ENCODE measurements at places on chromosomes 1 and 21.
A peak's percentile ranks its signal among the peaks of the same experiment; 100 is the strongest.

GRCh38 chr1:164611754-164612642 lies 53.0 kb downstream of the PBX1 start:
- no peak for DNase-seq

GRCh38 chr1:229990326-229990725 lies 76.7 kb upstream of the GALNT2 start:
- no peak for DNase-seq

- DNase-seq: no peak
These were observed 31.0 kb downstream of the UROD start for GRCh38 chr1:45043094-45043493.

GRCh38 chr1:172662464-172663109 lies 3.7 kb downstream of the FASLG start:
- peak; percentile 27 for DNase-seq

GRCh38 chr1:248416226-248416625 lies 13.4 kb downstream of the OR2T1 start:
- no peak for DNase-seq

DNA sequence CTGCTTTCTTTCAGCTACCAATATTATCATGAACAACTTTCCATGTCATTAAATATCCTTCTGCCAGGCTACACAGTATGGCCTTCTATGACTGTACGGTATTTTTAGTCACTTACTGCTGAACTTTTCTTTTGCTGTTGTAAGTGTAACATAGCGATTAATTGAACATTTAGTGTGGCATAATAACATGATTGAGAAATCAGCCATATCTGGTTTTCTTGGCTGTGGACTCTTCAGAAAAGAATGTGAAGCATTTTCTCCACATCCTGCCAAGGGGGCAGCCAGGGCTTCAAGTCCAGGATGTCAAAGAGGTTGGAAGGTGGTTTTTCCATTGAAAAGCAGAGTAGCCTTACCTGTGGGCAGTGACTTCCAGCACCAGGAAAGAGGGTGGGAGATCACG lies 8.8 kb upstream of the AHCYL1 start:
- no peak for DNase-seq

- peak; percentile 37 for DNase-seq
These were observed at the start of gene FCRL6 for GRCh38 chr1:159802111-159802510. TSS of gene FCRL6 (plus strand) at chr1:159802360. CDS start at chr1:159802425, 65 bp downstream.

DNA sequence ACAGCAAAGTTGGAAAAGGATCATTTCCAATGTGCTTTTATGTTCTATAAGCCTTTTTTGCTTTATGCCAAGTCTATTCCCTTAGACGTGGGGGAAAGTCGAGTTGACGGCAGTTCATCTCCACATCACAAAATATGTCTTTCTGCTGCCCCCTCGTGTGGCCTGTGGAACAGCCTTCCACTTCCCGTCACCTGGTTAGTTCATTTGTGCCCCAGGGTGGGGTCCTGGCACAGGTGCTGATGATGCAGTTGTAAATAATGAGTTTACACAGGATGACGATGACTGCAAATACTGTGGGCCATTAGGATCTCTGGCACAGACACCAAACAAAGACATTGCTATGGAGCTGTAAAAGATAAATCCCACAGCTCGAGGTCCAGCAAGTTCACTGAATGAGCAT lies 10.0 kb upstream of the OTUD3 start:
- DNase-seq: no peak

DNA sequence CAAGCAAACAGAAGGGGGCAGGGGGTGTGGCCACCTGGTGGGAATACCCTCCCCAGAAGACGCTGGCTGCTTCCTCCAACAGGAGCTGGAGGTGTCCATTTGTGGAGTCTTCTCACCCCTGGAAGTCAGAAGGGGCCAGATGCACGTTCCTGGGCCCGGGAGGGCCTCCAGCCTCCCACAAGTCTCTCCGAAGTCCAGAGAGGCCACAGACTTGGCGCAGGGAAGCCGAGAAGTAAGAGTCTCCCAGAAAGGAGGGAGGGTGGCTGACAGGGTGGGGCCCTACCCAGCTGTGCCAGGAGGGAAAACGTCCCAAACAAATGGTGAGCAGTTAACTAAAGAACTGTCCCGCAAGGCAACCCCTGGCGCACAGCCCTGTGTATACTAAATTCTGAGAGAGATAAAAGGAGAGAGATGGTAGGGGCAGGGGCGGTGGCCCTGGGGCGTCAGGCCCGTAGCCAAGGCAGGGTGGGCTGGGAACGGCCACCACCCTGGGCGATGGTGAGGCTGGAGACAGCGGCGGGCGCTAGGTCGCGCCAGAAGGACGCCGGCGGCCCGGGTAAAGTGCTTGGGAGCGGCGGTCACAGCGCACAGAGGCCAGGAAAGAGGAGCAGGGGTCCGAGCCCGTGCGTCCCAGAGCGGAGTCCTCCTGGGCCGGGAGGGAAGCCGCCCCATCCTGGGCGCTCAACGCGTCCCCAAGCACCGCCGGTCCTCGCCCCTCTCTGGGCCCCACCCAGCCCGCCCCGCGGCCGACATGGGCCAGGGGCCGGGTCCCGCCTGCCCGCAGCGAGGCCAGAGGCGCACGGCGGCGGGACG lies 1.2 kb downstream of the CHD5 start:
- DNase-seq: no peak

DNA sequence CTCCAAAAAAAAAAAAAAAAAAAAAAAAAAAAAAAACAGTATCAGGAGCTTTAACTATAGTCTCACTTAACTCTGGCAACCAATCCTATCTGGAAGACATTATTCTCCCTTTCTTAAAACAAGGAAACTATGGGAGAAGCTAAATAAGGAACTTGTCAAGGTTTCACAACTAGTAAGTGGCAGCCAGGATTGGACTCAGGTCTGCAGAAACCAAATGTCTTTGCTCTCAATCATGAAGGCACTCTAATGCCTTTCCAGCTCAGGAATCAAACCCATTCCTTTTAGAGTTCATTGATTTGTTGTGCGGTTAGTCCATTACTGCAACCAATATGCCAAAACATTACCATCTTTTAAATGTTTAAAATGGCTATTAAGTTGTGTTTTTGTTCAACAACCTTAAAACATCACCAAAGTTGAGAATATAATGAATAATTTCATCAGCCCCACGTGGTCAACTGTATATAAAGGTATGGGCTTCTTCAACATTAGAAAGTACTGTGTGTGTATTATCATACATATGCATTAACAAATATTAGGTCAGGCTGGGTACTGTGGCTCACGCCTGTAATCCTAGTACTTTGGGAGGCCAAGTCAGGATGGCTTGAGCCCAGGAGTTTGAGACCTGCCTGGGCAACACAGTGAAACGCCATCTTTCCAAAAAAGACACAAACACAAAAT lies 1.5 kb downstream of the EPRS1 start:
- DNase-seq: peak; percentile 28

DNA sequence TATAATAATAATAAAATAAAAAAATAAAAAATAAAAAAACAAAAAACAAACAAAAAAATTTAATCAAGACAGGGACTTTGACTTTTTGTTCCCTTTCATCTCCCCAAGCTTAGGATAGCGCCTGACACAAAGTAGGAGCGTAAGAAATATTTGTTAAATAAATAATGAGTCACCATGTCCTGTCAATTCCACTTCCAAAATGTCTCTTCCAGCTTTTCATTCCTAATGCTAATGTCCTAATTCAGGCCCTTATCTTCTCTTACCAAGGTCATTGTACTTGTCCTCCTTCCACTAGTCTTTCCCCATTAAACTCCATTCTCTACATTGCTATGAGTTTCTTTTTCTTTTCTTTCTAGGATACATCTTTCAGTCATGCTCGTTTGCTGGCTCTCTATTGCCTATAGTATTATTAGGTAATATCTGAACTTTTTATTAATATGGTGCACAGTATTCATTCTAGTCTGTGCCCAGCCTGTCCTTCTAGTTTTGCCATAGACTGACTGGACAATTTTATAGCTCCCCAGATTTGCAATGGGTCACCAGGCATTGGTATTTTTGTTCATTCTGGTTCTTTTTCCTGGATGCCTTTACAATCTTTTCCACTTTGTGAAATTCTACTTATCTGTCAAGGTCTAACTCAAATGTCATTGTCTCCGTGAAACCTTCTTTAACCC lies 11.4 kb downstream of the NEXN start:
- no peak for DNase-seq

DNA sequence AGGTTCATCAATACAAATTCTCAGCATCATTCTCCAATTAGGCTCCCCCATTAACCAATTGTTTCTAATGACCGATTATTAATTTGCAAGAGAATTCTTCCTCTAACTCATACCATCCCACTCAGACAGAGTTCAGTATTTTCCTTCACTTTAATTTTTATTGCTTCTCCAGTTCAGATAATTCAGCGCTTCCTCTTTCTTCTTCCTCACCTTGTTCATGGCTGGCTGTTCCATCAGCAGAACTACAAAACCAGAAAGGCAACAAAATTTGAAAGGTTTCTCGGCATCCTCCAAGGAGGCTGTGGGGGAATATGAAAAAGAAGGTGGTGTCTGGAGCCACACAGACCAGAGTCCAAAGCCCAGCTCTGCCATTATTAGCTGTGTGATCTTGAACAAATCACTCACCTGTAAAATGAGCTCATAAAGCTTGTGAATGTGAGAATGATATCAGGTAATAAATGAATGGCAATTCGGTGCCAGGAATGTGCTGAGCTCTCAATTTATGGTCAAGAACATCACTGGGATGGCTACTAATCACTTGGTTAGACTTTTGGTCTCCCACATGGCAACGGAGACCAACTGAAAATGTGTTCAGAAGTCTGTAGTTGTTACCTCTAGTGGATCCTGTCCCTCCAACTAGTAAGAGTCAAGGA lies 11.7 kb upstream of the ZNF436 start:
- no peak for DNase-seq

- DNase-seq: no peak
These were observed 43.0 kb downstream of the TNFRSF8 start for GRCh38 chr1:12106153-12106552.

GRCh38 chr21:44750675-44751025 lies 39.3 kb upstream of the TSPEAR start:
- no peak for DNase-seq

DNA sequence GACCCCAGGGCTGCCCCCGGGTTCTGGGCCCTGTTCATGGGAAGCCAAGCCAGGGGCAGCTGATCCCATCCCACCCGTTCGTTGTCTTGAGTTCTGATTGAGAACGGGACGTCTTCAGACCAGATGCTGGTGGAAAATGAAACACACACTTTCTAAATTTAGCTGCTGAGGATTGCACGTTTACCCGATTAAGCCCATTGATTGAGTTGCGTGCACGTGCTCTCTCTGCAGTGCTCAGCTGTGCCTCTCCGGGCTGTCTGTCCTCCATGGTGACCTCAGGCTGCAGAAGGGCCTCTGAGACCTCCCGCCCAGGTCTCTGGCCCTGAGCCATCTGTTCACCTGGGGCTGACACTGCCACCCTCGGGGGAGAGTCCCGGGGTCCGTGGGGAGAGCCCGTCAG lies 27.0 kb upstream of the PEX10 start:
- DNase-seq: no peak

DNA sequence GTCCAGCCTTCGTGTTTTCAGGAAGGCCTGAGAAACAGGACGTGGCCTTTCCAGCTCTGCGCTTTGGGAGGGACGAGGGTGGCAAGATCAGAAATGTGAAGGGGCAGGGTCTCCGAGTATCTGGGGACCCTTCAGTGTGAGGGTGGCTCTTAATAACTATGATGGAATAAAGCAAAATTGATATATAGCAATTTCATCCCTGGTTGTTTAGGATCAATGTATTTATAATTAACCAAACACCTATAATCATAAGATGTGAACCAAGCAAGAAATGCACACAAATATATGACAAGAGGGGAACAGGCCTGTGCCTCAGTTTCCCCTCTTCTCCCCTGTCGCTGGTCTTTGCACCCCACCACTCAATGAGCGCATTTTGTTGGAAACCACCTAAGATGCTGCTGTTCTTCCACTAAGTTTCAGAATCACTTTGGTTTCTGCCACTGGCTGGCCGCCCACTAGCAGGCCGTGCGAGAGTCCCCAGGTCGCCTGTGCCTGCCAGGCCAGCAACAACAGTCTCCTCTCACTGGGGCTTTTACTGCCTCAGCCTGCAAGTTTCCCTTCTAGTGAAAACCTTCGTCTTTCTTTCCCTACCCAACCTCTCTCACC lies 36.6 kb downstream of the UBASH3A start:
- no peak for DNase-seq

- DNase-seq: no peak
These were observed 52.5 kb downstream of the MRPL37 start for GRCh38 chr1:54252371-54252936.

DNA sequence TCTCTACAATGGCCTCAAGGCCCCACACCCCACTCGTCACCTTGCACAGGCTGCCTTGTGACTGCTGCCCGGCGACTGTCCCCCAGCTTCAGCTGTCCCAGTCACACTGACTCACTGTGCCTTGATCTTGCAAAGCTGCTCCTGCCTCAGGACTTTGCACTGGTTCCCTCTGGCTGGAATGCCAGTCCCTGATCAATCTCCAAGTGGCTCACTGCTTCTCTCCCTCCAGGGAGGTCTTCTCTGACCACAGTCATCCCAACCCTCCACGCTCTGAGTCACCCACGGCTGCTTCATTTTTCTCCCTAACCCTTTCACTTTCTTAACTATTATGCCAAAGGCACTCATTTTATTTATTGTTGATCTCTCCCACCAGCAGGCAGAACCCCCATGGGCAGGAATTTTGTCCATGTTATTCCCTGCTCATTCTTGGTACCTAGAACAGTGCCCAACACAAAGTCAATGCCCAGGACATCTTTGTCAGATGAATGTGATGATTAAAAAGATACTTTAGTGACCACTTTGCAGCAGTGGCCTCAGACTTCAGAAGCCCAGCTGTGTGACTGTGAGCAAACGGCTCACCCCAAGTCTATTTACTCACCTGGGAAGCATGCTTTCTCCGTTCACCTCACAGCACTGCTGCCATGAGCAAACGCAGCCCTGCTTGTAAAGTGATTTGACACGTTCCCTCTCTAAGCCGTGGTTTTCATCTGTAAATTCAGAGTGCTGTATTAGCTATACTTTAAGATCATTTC lies 53.4 kb downstream of the ZBTB18 start:
- no peak for DNase-seq

GRCh38 chr1:47677241-47677940 lies 239.5 kb downstream of the FOXD2 start:
- DNase-seq: no peak

GRCh38 chr1:24526940-24527542 lies 24.4 kb downstream of the RCAN3 start:
- peak; percentile 65 for DNase-seq

GRCh38 chr1:246618240-246618808 lies 52.1 kb downstream of the CNST start:
- DNase-seq: no peak

DNA sequence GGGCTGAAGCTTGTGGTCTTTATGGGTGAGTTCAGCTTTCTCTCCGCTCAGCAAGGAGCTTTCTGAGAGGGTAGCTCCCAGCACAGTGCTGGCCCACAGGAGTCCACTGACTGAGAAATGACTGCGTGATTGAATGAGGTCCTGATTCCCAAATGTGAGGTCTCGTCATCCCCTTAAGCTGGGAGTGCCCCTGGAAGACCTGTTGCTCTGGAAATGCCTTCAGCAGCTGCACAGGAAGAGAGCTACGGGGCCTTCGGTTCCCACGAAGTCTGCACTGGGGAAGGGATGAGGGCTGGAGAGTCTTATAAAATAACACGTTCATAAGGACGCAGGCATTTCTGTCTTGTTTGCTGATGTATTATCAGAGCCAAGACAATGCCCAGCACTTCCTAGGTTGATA lies 14.0 kb downstream of the TNNT2 start:
- DNase-seq: no peak

All from inflammatory macrophage treated with lipopolysaccharide for 1 hour (primary cell).